Large intestine (tissue), 12 donors: ENCODE measurements at places on chromosomes 7 and 10. TPM values are rescaled to one million over a fixed set of nuclear protein-coding genes. Genes with fewer than 3 reads are reported as not detected.

- DNase-seq = peak; percentile 89
These were observed 25.1 kb downstream of the PARD3 start for GRCh38 chr10:34789966-34790506.

GRCh38 chr10:4431114-4431863, 394.7 kb upstream of the AKR1E2 start:
- no peak for DNase-seq

DNA sequence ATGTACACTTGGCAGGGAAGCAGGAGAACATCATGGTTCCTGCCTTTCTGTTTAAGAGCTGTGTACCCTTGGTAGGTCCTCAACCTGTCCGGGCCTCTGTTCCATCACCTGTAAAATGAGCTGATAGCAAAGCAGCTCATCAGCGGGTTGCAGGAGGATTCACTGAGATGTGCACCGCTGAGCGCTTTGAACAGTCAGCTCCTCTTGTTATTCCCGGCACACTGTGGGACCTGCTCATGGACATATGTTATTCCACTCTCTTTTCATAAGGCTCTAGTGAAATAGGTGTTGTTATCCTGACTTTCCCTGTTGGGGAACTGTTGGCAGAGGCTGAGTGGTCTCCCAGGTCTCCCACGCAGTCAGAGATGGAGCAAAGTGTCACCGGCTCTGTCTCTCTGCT, 497.5 kb upstream of the ZMIZ1 start:
- DNase-seq = no peak

DNA sequence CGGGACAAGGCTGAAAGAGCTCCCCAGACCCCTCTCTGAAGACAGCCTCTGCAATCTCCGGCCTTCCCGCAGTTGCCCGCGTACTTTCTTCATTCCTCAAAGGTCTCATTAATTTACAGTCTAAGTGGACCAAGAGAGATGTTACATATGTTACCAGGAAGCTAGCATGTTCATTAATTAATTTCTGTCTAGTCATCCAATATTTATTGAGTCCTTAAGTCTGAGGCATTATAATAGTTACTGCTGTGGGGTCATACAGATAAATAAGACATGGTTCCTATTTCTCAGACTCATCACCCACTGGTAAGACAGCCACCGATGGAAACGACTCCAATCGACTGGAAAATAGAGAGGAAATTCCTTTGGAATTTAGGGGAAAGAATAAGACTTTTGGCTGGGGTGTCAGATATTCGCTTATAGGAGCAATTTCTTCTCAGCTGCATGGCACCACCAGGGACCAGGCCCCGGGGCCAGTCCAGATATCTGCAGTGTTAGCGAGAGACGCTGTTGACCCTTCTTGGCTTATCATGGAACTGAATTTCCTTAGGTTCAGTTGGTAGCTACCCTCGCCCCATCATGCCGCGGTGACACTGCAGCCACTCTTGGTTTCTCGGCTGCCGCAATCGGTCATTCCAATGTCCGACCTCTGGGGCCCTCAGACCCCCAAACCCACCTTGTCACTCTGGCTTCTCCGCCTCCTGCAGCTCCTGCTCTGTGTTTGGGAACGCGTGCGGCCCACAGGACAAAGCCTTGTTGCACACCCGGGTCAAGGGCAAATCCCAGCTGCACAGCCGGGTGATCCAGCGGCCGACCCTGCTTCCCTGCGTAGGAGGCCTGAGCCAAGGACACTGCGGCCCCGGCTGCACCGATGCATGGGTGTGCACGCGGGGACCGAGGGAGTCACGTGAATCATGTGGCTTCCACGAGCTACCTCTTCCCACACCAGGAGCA, 383.2 kb downstream of the DNAJB6 start:
- DNase-seq = no peak

Gene ATOH7
- 1.4 TPM for polyA plus RNA-seq

Gene CYP17A1
- 0.60 TPM for polyA plus RNA-seq

Gene ARHGEF5
- polyA plus RNA-seq = 41.1 TPM

Gene TIAL1
- 127 TPM for polyA plus RNA-seq

Gene LRRTM3
- 1.4 TPM for polyA plus RNA-seq

Gene NUDT1
- polyA plus RNA-seq = 25.6 TPM

Gene PRTFDC1
- 34.3 TPM for polyA plus RNA-seq

Gene TUBB8
- polyA plus RNA-seq = 0.81 TPM

Gene AQP1
- 81.6 TPM for polyA plus RNA-seq
